Neural progenitor cell (in vitro differentiated cells): ENCODE measurements at places on chromosomes 7 and 10.
A peak's percentile ranks its signal among the peaks of the same experiment; 100 is the strongest.

DNA sequence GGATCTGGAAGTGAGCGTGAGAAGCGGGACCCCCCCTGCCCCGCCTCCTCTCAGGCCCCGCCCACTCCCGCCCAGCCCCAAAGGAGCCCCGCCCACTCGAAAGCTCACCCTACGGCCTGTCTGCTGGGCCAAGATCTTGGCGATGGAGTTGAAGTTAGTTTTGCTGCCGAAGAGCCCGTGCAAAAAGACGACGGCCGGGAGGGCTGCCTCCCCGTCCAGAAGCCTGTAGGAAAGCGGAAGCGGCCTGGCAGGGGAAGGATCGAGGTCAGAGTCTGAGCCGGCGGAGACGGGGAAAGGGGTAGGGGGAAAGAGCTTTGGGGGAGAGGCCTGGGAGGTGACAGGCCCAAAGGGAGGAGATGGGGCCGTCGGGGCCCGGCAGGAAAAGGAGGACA, 386 bp downstream of the ABHD11 start:
- DNase-seq, result peak; percentile 74

GRCh38 chr10:49228677-49229076, 40.5 kb upstream of the TMEM273 start:
- no peak for DNase-seq

DNA sequence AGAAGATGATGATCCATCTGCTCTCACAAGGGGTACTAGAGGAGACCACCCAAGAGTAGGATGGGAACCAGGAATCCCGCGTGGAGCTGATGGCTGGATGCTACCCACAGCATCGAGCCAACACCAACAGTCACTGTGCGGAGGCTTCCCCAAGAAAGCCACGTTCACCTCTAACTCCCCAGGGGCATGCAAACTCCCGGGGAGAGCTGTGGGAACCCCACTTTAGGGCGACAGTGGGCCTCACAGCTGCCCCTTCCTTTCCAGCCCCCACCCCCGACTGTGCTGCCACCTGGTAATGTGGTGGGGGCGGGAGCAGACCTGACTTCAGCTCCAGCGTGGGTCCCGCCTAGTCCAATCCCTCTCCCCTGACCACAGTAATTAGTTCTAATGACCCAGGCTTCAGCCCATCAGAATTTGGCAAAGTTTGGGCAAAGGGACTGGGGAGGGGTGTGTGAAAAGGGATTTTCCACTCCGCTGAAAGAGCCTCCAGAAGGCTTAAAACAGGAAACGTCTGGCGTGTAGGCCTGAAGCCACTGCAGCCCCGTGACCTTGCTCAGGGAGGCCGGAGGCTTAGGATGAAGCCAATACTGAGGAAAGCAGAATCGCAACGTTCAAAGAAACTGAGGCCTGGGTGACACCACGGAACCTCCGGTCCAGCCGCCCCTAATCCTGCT, 20.3 kb downstream of the ASB13 start:
- DNase-seq, result no peak

- DNase-seq, result peak; percentile 57
Observed at GRCh38 chr7:127504715-127505114, 80.7 kb downstream of the GCC1 start.

DNA sequence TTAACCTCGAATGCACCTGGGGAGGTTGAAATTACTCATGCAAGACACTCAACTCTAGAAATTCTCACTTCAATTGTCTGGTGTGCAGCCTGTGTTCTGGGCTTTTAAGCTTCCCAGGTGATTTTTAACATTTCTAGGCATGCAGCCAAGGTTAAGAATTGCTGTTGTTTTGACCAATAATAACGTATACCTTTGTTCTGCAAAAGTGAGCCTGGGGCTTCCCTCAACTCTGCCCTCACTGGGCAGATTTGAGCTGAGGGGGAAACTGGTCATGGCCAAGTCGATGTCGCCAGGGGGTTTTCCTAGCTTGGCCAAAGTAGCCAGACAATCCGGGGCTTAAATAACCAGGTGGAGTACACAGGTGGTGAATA, 568 bp downstream of the PRSS2 start:
- no peak for DNase-seq

DNA sequence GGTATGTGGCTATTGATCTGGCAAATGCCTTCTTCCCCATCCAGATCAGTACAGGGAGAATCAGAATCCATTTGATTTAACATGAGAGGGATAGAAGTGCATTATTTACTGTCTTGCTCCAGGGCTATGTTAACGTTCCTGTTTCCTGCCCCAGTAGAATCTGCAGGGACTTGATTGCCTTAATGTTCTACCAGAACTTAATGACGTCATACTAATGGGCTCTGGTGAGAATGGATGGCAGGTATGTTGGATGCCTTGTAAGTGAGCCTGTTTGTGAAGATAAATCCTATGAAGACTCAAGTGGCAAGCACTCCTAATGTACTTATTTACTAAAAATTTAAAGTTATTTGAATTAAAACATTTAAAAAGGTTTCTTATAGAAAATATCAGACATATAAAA, 44.5 kb upstream of the CHCHD3 start:
- DNase-seq, result no peak

DNA sequence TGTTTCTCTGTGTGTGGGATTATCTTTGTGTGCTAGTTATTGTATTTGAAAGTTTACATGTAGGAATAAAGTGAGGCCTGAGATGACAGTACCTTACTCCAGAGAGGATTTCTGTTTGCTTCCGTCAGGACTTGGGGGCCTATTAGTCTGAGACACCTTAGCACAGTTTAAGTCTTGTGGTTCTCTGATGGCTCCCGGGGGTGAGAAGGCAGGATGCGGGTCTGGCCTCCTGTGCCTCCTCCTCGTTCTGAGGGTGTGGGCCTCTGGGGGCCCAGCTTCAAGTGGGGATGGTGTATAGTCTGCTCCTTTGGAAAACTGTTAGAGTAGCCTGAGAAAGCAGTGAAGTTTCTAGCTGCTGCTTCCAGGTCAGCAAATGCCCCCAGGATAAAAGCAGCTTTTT, 12.4 kb downstream of the MTURN start:
- no peak for DNase-seq

GRCh38 chr10:109993551-109994330, 14.0 kb upstream of the ADD3 start:
- DNase-seq, result no peak

DNA sequence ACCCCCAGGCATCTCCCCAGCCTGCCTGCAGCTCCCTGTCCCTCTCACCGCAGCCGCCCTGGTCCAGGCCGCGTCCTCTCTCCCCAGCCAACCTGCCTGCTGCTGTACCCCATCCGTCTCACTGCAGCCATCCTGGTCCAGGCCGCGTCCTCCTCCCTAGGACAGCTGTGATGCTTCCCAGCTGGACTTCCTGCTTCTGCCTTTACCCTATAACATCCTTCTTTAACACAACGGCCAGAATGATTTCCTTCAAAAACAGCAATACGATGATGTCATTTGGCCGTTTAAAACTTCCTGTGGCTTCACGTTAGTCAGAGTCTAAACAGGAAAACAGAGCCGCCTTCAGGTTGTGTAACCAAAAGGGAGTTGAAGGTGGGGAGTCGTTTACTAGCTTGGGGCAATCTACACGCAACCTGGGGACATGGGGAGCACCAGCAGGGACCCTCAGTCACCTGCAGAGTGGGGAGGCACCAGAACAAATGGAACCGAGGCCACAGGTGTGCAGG, 32.2 kb upstream of the ZFAND2A start:
- no peak for DNase-seq

DNA sequence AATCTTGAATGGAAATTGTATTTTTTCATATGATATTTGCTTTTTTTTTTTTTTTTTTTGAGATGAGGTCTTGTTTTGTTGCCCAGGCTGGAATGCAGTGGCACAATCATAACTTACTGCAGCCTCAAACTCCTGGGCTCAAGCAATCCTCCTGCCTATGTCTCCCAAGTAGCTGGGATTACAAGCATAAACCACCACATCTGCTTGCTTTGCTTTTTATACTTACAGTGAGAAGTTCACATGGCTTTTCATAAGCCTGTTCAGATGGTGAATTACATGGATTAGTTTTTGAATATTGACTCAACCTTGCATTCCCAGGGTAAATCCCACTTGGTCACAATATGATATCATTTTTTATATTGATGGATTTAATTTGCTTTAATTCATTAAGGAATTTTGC, 22.0 kb downstream of the LRRD1 start:
- no peak for DNase-seq

GRCh38 chr7:144842377-144842851, 6.6 kb upstream of the TPK1 start:
- peak; percentile 66 for DNase-seq

GRCh38 chr7:34190299-34190698, 285.0 kb downstream of the BMPER start:
- DNase-seq, result no peak

DNA sequence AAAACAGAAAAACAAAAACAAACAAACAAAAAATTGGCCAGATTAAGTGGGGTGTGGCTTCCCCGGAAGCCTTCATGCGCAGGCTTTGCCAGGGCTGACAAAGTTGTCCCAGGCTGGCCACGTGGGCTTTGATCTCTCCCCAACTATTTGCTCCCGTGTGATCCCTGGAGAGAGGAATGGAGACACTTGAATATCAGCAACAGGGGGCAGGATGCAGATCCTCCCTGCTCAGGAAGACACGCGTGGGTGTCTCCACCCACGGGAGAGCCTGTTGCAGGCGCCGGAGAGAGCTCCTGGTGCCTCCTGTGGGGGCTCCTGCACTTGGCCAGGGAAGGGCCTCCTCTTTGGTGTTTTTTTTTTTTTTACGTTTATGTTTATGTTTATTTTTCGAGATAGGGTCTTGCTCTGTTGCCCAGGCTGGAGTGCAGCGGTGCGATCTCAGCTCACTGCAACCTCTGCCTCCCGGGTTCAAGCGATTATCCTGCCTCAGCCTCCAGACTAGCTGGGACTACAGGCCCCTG, 19.0 kb downstream of the TRIM56 start:
- no peak for DNase-seq

DNA sequence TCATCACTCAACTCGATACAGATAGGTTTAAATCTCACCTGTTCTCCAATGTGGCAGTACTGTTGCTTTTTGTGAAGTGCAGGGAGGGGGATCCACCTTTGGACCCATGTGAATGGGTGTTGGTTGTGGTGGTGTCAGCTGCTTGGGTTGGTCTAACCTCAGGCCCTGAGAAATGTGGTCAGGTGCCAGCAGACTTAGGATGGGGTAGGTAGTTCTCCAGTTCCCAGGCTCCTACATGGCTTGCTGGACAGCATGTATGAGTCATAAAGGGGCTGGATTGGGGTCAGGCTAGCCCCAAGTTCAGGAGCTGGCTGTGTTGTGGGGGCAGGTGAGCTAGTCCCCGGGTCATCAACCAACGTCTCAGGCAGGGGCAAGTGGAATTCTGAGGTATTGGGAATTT, 472.6 kb upstream of the CNTNAP2 start:
- no peak for DNase-seq

- peak; percentile 73 for DNase-seq
Observed at GRCh38 chr10:94983555-94983954, 45.1 kb downstream of the CYP2C9 start.

DNA sequence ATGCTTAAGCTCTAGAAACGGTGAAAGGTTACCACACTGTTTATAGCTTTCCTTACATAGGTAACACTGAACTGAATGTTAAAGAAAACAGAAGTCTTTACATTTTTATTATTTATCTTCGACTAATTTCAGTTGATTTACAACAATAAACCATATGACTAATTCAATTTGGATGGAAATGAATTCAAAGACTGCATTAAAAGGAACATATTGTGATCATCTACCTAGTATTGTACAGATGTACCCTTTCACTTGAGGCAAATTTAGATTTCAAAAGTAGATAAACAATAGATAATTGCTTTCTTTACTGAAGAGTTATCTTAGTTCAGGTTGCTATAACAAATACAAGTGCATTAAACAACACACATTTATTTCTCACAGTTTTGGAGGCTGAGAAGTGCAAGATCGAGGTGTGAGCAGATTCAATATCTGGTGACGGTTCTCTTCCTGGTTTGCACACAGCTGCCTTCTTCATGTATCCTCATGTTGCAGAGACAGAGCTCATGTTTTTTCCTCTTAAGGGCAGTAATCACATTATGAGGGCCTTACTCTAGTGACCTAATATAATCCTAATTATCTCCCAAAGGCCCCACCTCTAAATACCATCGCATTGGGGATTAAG, 15.0 kb upstream of the ARMC3 start:
- DNase-seq, result no peak

DNA sequence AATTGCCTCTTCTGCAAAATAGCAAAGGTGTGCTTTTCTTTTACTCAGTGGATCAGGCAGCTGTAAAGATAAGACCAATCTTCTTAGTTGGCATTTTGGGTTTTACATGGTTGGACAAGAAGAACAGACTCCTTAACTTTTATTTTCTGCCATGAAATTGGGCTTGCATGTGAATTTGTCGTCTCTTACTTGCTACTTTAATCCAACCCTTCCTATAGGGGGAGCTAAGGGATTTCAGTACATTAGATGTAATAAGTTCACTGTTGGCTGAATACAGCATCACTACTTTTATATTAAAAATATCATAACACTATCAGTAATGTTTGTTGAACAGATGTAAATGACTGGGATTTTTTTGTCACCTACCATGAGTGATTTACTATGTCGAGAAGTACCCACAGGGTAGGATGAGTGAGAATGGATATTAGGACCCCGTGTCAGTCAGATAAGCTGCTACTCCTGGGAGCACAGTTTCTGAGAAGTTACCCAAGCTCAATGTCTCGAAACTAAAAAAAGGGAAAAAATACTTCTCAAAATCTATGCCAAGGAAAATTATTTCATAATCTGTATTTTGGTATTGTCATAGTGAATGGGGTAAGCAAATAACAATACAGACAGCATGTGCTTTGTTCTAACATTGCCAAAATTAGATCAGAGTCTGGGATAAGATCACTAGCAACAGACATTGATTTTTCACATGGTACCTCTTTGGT, 127.4 kb upstream of the AGR3 start:
- no peak for DNase-seq

- no peak for DNase-seq
Observed at GRCh38 chr10:105206616-105207015, 565.5 kb downstream of the SORCS3 start.

DNA sequence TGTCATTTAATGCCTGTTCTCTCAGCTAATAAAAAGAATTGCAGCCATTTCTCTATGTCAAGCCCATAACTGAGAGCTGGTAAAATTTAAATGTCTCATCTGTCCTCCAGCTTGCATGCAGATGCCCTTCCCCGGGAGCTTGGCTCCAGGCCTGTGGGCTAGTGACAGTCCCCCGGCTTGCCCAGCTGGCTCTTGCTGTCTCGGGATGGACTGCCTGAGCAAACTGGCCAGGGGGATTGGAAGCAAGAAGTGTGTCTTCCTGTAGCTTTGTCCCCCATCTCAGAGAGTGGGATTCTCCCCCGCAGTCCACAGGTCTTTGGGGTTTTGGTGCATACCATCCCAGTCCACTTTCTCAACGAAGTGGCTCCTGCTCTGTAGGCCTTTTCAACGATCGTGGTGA, 53.9 kb upstream of the HMX3 start:
- no peak for DNase-seq
